RPMI7951 (cell line): ENCODE measurements at places on chromosomes 11 and 22.

DNA sequence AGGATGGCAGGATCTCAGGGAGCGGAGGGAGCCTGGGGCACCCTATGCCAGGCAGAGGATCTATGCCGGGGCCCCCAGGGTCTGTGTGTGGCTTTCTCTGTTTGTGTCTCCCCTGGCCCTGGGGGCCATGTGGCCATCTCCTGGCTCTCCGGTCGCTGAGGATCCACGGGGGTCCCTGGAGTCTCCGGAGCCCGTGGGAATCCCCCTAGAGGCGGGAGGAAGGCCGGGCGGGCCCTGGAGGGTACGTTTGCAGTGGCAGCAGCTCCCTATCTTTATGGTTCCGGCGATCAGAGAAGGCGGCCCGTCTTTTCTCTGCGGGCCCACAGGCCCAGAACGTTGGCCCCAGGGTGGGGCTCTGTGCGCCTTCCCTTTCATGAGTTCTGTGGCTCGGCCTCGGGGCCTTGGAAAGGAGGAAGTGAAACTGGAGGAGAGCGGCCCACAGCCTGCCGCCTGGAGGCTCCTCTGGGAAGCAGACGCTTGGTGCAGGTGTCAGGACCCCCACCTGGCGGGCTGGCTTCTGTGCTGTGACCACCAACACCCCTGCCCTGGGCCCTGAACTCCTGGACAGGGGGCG, 82.1 kb downstream of the KCNQ1 start:
- peak; percentile 14 for DNase-seq

DNA sequence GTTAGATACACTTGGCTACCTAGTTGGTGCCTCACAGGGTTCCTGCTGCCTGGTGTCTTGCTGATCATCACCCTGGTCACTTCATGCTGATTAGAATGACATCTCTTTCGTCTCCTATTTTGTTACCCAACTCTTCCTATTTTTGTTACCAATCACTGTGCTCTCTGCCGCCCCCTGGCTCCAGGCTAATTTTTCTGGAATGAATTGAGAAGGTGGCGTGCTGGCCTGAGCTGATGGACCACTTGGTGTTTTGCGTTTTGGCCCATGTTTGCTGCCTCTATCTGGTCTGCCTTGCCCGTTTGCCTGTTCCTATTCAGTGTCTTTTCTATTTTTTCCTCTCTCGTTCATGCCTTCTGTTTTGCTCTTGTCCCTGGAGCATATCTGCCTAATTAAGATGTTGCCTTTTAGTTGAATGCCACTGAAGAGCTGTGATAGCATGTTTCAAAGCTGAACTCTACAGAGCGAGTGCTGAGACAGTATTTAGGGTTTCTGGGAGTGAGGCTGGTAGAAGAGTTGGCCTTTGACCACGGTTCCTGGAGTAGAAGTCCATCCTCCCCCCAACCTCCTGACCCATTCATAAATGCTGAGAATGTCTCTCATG, 5.9 kb upstream of the ATF4 start:
- DNase-seq, result peak; percentile 29

- DNase-seq, result no peak
Measured at GRCh38 chr22:49929211-49929979, 11.0 kb downstream of the CRELD2 start.

- DNase-seq, result no peak
Measured at GRCh38 chr22:50180727-50181521, 4.8 kb upstream of the TRABD start.

GRCh38 chr11:70713086-70713835, 314.9 kb downstream of the CTTN start:
- no peak for DNase-seq
